Activated T-cell treated with anti-CD3 and anti-CD28 coated beads, Interleukin-2, amount 50 U/mL, for 72 hours (primary cell): ENCODE measurements at places on chromosomes 7 and 10. TPM values are rescaled to one million over a fixed set of nuclear protein-coding genes. Genes with fewer than 3 reads are reported as not detected.

- H3K27me3 ChIP-seq: no peaks in the 10 kb centered on the region
- DNase-seq: no peak
- H3K27ac ChIP-seq: no peak overlapping the region
Observed at GRCh38 chr10:132667342-132668047, 118.5 kb downstream of the NKX6-2 start.

DNA sequence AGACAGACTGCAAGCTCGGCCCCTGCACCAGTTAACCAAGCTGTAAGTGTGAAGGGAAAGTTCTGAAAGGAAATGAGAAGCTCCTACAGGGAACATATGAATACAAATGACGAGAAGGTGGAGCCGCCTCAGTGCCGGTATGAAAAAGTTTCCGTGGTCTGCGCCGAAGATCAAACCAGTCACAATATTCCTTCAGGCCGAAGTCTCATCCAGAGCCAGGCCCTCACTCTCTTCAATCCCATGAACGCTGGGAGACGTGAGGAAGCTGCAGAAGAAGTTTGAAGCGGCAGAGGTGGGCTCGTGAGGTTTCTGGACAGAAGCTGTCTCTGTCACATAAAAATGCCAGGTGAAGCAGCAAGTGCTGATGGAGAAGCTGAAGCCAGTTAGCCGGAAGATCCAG lies 71.9 kb downstream of the CFAP46 start:
- H3K27ac ChIP-seq: no peak overlapping the region
- H3K4me3 ChIP-seq: no peak overlapping the region
- no peaks in the 10 kb centered on the region for H3K36me3 ChIP-seq
- H3K27me3 ChIP-seq: peaks cover 22% of the 10 kb centered on the region

GRCh38 chr7:94848531-94848930 lies 58.9 kb upstream of the PPP1R9A start:
- no peak overlapping the region for H3K27ac ChIP-seq
- H3K36me3 ChIP-seq: peaks cover 2% of the 10 kb centered on the region
- no peaks in the 10 kb centered on the region for H3K27me3 ChIP-seq

GRCh38 chr10:58609532-58610150 lies 97.0 kb downstream of the BICC1 start:
- no peaks in the 10 kb centered on the region for H3K27me3 ChIP-seq
- H3K4me3 ChIP-seq: no peak overlapping the region
- no peak for DNase-seq
- H3K27ac ChIP-seq: no peak overlapping the region
- no peaks in the 10 kb centered on the region for H3K36me3 ChIP-seq
- H3K4me1 ChIP-seq: no peaks in the 10 kb centered on the region

DNA sequence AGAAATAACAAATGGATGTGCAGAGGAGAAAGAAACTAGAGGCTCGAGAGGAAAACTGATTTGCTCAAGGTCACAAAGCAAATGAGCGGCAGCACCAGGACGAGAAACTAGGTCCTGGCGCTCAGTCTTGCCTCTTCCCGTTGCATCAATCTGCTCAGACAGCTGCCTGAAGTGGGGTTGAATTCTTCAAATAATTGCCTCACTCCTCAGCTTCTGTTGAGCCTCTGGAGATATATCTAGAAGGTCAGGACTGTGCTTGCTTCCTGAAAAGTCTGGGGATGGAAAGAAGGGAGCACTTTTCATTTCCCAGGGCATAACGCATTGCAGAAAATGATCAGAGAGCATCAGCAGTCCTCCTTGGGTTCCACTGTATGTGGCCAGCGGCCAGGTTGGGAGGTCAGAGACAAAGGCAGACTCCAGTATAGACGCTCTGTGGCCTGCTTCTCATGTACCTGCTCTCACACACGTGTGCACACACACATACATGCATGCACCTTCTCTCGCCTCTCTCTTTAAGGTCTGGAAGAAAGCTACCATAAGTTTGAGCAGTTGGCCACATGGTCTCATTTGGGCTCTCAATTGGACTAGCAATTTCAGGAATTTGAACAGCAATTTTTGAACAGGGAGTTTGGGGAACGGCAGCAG lies 83.7 kb upstream of the DUSP5 start:
- peak overlapping the region; percentile 77 for H3K27ac ChIP-seq
- peaks cover 96% of the 10 kb centered on the region for H3K4me1 ChIP-seq
- H3K27me3 ChIP-seq: no peaks in the 10 kb centered on the region
- peak overlapping the region; percentile 66 for H3K4me3 ChIP-seq
- peaks cover 3% of the 10 kb centered on the region for H3K36me3 ChIP-seq
- no peak for DNase-seq

DNA sequence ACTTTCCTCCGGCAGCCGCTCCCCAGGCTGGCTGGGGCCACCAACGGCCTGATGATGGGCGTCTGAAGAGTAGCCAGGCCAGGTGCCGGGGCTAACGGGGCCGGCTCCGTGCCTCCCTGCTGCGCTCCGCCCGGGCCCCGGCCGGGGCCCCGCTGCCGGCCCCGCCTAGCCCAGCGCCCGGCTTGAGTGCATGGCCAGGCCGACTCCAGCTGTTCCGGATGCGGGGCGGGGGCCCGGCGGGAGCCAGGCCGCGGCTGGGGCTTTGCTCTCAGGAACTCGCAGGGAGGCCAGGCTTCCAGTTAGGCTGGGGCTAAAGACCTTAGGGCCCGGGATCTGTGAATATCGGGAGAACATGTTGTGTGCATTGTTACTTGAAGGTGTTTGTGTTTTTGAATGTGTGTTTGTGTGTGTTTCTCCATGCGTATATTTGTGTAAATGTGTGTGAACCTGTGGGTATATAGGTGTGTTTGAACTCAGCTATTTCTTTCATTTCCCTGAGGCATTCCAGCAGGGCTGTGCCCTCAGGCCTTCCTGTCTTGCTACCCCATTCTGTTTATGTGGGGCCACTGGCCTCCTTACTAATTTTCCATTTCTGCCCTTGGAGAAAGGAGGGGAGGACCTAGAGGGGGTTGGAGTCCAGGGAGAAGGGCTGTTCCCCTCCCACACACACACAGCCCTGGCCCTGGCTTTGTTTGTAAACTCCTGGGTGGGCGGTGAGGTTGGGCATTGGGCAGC lies 1.1 kb upstream of the LBX1 start:
- peaks cover 83% of the 10 kb centered on the region for H3K27me3 ChIP-seq
- peaks cover 29% of the 10 kb centered on the region for H3K4me1 ChIP-seq
- no peak overlapping the region for H3K27ac ChIP-seq
- H3K4me3 ChIP-seq: no peak overlapping the region
- no peak for DNase-seq
- no peaks in the 10 kb centered on the region for H3K36me3 ChIP-seq

DNA sequence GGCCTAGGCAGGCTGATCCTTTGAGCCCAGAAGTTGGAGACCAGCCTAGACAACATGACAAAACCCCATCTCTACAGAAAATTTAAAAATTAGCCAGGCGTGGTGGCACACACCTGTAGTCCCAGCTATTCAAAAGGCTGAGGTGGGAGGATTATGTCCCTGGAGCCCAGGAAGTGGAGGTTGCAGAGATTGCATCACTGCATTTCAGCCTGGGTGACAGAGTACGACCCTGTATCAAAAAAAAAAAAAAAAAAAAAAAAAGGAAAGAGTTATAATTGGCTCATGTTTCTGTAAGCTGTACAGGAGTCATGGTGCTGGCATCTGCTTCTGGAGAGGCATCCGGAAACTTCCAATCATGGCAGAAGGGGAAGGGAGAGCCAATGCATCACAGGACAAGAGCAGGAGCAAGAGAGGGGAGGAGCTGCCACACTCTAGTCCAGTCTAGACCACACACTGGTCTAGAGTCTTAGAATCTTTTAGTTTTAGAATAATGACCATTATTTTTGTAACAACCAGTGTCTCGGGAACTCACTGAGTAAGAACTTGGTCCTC lies 16.8 kb downstream of the DOCK1 start:
- peaks cover 3% of the 10 kb centered on the region for H3K36me3 ChIP-seq
- no peak overlapping the region for H3K27ac ChIP-seq
- no peaks in the 10 kb centered on the region for H3K4me1 ChIP-seq
- no peak for DNase-seq
- no peaks in the 10 kb centered on the region for H3K27me3 ChIP-seq

- H3K27ac ChIP-seq: no peak overlapping the region
- no peaks in the 10 kb centered on the region for H3K27me3 ChIP-seq
- no peaks in the 10 kb centered on the region for H3K4me1 ChIP-seq
- DNase-seq: no peak
- H3K36me3 ChIP-seq: no peaks in the 10 kb centered on the region
Observed at GRCh38 chr10:81315026-81315425, 560.0 kb upstream of the NRG3 start.

DNA sequence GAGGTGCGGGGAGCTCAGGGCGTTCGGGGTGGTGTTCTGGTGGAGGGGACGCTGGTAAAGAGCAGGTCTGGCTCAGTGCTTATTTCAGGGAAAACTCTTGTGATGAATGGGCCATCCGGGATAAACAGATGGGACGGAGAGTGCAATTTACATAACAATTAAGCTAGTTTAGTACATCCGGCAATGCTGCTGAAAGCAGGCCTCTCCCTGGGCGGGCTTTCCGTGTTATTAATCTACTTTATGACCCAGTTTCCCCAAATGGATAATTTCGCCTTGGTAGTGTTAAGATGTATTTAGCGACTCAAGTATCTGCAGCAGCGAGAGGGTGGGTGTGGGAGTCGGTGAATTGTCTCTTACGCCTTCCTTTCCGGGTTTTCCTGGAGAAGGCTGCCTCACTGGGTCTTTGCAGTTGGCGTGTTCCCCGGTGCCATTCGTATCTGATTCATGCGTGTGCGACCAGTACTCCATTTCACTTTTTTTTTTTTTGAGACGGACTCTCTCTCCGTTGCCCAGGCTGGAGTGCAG lies 25.2 kb downstream of the FOXK1 start:
- peaks cover 26% of the 10 kb centered on the region for H3K4me1 ChIP-seq
- H3K27me3 ChIP-seq: no peaks in the 10 kb centered on the region
- no peaks in the 10 kb centered on the region for H3K36me3 ChIP-seq
- H3K4me3 ChIP-seq: no peak overlapping the region

DNA sequence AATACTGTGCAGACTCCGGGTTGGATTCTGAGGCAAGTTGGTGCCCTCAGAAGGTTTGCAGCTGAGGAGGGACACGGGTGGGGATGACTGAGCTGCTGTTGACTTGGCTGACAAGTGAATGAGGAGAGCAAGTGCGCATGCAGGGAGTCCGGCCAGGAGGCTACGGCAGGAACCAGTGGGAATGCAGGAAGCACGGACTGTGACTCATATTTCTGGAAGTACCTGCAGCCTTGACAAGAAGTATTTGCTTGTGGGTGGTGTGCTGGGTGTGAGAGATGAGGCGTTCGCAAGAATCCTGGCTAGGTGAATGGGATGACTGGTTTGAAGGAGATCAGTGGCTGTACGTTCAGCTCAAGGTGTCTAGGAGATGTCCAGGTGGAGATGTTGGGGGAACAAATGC lies 30.8 kb upstream of the FXYD4 start:
- no peak overlapping the region for H3K4me3 ChIP-seq
- H3K27me3 ChIP-seq: peaks cover 30% of the 10 kb centered on the region
- H3K36me3 ChIP-seq: no peaks in the 10 kb centered on the region
- peaks cover 5% of the 10 kb centered on the region for H3K4me1 ChIP-seq
- DNase-seq: no peak

GRCh38 chr10:18505456-18506118 lies 145.8 kb downstream of the NSUN6 start:
- no peak for DNase-seq
- no peak overlapping the region for H3K27ac ChIP-seq
- no peaks in the 10 kb centered on the region for H3K4me1 ChIP-seq
- peaks cover 5% of the 10 kb centered on the region for H3K27me3 ChIP-seq
- no peak overlapping the region for H3K4me3 ChIP-seq

DNA sequence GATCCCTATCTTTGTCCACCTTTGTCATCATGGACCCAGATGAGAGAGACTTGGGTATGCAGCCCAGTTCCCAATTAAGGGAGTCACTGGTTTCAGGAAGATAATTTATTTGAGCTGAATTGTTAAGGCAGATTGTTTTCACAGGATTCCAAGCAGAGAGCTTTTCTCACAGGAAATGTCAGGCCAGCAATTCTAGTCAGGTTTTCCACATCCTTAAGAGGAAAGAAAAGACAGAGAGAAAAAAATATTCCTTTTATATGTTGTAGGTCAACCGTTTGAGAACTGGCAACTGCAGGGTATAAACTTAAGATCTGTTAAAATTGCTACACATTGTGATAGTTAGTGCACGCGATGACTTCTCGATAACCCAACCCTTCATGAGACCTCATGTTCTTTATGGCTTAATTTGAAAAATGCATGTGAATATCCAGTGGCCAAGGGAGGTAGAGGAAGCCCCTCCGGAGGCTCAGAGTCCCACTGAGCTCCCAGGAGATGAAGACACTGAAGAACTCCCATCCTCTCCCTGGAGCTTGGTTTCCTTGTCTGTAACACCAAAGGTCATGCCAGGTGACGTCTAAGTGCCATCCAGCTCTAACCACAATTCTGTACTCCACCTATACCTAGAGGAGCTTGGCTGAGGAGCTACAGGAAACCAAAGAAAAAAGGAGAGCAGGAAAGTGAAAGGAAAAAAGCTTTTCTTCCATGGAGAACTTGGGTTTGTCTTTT lies 45.6 kb downstream of the MINDY4 start:
- H3K4me1 ChIP-seq: no peaks in the 10 kb centered on the region
- H3K4me3 ChIP-seq: no peak overlapping the region
- H3K27me3 ChIP-seq: no peaks in the 10 kb centered on the region
- H3K36me3 ChIP-seq: no peaks in the 10 kb centered on the region

GRCh38 chr7:22911889-22912288 lies 89.2 kb upstream of the TOMM7 start:
- peaks cover 6% of the 10 kb centered on the region for H3K36me3 ChIP-seq
- DNase-seq: no peak
- H3K4me1 ChIP-seq: no peaks in the 10 kb centered on the region
- no peak overlapping the region for H3K27ac ChIP-seq
- no peak overlapping the region for H3K4me3 ChIP-seq

DNA sequence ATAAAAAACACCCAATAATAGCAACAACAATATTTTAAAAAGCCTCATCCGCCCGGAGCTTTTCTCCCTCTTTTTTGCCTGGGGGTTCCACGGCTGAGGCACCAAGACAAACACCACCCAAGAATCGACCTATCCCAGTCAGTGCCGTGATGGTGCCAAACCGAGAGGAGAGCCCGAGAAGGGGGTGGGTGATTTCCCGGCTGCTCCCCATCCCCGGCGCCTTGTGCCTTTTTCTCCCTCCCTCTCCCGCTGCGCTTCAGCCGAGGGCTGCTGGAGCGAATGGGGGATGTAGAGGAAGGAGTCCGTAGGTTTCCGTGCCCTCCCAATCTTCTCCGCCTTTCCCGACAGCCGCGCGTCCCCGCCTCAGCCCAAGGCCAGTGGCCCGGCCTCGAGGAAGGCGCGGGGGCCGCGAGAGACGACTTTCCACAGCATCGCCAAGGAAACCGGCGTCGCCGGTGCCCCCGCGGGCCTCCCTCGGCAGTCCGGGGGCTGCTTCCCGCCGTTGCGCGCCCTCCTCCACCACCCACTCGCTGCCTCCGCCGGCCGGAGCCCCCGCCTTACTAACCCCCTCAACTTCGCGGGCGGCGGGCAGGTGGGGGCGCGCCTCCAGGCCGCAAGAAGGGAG lies 1.3 kb downstream of the EGR2 start:
- peak; percentile 35 for DNase-seq
- peaks cover 6% of the 10 kb centered on the region for H3K27me3 ChIP-seq
- peaks cover 31% of the 10 kb centered on the region for H3K36me3 ChIP-seq
- peak overlapping the region; percentile 92 for H3K4me3 ChIP-seq

The PAXIP1 gene
- 22.5 TPM for total RNA-seq

The SLC16A12 gene
- total RNA-seq: not detected

The WNT16 gene
- not detected for total RNA-seq

The TCTN3 gene
- 18.6 TPM for total RNA-seq

The ABI1 gene
- 71.0 TPM for total RNA-seq

The RINT1 gene
- 29.8 TPM for total RNA-seq

The MMD2 gene
- total RNA-seq: not detected
